ENCODE measurements at places on chromosomes 11 and 22.

DNA sequence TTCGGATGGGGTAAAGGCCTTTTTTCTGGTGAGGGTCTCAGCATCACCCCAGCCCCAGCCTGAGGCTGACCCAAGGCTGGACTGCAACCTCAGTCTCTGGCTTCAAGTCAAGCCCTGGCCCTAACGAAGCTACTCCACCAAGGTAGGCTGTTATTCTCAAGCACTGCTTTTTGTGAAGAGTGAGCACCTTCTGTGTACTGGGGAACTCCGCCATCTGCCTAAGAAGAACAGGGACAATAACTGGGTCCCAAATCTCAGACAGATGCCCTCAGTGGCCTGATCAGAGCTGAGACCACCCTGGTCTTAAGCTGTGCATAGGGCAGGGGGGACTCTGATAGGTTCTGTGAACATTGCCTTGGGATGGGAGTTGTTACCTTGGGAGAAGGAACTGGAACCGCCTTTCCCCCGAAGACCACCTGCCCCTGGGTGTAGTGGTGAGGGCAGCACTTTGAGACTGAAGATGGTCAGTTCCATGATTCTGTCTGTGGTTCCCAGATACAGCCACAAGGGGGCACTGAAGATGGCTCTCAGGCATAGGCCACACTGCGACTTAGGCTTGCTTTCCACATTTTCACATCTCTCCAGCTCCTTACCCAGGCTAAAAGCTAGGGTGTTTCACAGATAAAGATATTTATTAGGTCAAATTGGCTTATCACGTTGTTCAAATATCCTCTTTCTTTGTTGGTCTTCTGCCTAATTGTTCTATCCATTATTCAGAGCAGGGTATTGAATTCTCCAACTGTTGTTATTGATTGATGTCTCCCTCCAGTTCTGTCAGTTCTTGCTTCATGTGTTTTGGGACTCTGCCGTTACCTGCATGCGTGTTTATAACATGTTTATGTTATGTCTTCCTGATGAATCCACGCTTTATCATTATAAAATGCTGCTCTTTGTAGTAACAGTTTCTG is 11.8 kb upstream of the UVRAG start:
- DNase-seq, result no peak

GRCh38 chr11:12205330-12205729 is 94.9 kb downstream of the MICAL2 start:
- DNase-seq, result no peak

DNA sequence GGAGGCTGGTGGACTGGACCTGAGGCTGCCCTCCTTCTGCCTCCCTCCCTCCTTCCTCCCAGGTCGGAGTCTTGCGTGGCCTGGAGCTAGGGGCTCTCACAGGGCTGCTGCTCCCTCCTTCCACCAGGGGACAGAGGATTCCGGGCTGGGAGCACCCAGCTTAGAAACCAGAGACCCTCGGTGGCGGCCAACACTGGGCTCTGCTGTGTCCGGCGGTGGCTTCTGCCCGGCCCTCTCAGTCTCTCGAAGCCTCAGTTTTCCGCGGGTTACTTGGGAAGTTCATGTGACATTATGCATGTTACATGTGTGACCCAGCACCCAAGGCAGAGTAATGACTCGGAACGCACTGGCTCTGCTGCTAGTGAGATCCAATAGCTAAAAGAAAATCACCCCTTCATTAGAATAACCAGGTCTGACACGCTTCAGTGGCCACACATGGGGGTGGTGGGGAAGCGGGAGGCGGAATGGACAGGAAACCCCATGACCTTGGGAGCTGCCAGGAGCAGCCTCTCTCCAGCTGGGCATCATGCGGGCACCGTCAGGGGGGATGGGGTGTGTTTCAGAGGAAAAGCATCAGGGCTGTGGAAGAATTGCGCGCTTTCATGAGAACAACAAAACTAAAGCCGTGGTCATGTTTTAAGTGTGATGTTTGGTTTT is 5.9 kb upstream of the MRGPRG start:
- no peak for DNase-seq

DNA sequence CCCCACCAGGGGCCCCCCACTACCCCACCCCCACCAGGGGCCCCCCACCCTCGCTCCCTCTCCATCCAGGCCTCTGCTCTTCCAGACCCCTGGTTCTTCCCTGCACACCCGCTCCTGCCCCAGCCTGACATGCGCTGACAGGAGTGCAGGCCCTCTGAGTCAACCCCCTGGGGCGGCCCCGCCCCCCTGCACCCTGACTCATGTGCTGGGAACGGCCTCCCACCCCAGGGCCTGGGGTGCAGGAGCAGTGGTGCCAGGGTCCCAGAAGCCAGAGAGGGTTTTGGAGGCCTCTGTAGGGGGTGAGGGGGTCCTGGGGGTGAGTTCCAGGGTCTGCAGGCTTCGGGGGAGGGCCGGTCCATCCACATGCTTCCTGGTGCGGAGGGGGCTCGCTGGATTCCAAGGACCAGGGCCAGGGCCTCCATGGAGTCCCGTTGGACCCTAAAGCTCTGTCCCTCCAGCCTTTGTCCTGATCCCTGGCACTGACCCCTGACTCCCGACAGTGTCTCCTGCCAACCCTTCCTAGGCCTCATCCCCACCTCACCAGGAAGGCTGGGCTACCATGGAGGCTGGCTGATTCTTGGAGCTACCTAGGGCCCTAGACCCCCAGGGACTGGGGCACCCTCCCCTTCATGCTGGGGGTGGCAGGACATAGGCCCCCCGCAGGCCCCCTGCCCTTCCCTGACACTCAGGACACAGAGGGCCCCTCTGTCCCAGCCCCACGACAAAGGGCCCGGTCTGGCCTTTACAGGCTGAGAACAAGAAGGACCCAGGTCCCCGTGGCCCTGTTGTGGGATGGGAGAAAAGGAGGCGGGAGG is 583 bp upstream of the PKP3 start:
- no peak for DNase-seq

DNA sequence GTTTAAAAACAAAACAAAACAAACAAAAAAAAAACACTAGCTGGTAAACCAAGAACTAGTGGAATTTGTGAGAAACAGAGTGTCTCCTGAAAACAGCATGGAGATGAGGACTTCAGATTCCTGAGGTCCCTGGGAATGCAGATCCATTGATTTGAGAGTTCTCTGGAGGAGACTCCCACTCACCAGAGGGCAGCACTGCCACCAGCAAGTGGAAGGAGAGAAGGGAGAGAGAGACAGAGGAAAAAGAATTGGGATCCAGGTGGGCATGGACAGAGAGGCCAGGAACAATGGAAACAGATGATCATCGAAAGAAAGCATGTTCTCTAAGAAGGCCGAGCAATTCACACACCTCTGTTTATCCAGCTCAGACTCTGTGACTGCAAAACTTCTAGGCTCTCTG is 31.8 kb downstream of the ETS1 start:
- no peak for DNase-seq

Data from stimulated activated CD4-positive, alpha-beta T cell treated with anti-CD3 and anti-CD28 coated beads, Interleukin-1b, Interleukin-23, amount 100 ng/mL, for 1 hour (primary cell).